ENCODE measurements at places on chromosomes 4 and X. TPM values are rescaled to one million over a fixed set of nuclear protein-coding genes. Genes with fewer than 3 reads are reported as not detected.

DNA sequence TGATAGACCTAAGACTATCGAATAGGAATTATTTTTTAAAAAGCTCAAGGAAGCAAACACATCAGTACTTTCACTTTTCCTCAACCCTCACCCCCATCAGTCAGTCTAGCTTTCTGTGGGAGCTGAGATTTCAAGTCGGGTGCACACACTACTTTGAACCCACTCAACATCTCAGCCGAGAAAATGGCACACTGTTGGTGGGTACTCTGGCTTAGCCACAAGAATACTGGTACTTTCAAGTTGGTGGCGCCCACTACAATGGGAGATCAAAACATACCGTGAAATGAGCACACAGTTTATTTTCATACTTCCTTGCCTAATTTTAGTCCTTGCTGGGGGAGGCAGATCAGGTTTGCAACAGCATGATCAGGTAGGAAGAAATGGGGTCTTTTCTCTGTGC, 10.2 kb downstream of the CD40LG start:
- no peaks in the 10 kb centered on the region for H3K27me3 ChIP-seq
- H3K4me1 ChIP-seq, result no peaks in the 10 kb centered on the region
- H3K4me3 ChIP-seq, result no peak overlapping the region

DNA sequence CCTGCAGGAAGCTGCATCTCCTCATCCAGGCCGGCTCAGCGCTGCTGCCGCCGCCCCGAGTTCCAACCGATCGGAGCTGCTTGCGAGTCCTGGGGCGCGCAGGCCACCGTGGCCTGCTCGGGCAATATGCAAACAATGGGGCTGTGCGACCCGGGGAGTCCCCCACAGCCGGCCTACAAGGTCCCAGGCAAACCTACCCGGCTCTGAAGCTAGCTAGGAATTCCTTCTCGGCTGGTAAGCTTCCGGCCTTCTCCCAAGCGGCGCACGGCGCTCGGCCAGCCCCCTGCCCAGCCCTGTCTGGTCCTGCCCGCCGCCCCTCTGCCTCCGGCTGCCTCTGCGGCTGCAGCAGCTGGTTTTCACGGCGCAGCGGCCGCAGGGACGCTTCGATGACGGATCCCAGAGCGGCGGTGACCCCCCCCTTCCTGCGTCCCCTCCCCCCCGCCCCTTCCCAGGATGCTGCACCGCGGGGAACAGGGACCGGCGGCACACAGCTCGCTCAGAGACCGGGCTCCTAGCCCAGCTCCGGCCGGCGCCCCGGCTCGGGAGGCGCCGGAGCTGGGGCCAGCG, 59.4 kb downstream of the TSC22D3 start:
- peaks cover 68% of the 10 kb centered on the region for H3K4me1 ChIP-seq
- no peaks in the 10 kb centered on the region for H3K27me3 ChIP-seq
- peak overlapping the region; percentile 88 for H3K27ac ChIP-seq
- no peaks in the 10 kb centered on the region for H3K36me3 ChIP-seq

GRCh38 chrX:70033348-70034051, 16.2 kb downstream of the AWAT2 start:
- no peaks in the 10 kb centered on the region for H3K4me1 ChIP-seq
- no peaks in the 10 kb centered on the region for H3K36me3 ChIP-seq
- no peaks in the 10 kb centered on the region for H3K27me3 ChIP-seq
- DNase-seq, result no peak

DNA sequence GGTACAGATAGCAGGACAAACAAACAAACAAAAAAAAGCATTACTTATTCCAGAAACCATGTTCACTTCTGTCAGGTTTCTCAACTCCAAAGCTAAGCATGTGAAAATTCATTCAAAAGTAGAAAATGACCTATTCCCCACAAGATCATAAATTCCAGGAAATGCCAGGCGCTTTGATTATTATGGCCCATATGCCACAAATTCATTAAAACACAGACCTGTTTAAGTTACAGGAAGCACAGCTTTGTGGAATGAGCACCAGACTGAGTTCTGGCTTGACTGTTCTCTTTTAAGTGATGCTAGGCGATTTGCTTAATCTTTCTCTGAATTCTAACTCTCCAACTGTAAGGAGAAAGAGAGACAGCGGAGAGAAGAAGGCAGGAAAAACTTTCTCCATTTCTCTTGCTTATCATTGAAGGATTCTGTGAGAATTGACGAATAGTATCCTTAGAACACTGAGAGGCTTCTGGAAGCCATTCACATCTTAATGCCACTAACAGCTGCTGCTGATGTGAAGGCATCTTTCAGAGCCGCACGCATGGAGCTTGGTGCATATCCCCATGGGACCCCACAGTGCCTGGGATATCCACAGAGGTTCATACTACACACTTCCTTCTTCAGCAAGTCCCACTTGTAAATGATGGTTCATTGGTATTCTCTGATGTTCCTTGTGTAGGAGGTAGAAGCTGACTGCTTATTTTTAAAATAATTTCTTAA, 138.0 kb downstream of the ZNF674 start:
- H3K4me3 ChIP-seq, result no peak overlapping the region
- DNase-seq, result no peak
- no peaks in the 10 kb centered on the region for H3K36me3 ChIP-seq

DNA sequence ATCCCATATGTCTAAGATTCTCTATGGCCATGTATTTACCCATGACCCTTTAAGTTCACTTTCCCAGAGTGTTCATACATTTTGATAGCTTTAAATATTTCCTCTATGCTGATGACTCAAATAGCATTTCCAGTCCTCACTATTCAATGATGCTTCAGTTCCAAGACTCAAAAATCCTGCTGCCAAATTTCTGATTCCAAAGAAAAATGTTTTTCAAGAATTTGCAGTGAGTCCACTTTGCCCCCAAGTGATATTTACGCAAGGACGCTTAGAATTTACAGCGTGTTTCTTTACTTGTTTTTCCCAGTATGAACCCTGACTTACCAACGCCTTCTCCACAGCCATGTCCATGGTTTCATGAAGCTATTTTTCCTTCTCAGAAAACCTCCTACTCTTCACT, 127.9 kb upstream of the PCDH18 start:
- no peaks in the 10 kb centered on the region for H3K27me3 ChIP-seq
- H3K27ac ChIP-seq, result no peak overlapping the region
- H3K36me3 ChIP-seq, result no peaks in the 10 kb centered on the region
- DNase-seq, result no peak

- no peaks in the 10 kb centered on the region for H3K36me3 ChIP-seq
- no peaks in the 10 kb centered on the region for H3K4me1 ChIP-seq
- DNase-seq, result no peak
- H3K27me3 ChIP-seq, result no peaks in the 10 kb centered on the region
- H3K27ac ChIP-seq, result no peak overlapping the region
- H3K4me3 ChIP-seq, result no peak overlapping the region
These were observed 155.7 kb upstream of the MAP3K15 start for GRCh38 chrX:19670854-19671620.

- peak; percentile 27 for DNase-seq
- H3K4me1 ChIP-seq, result peaks cover 19% of the 10 kb centered on the region
- peak overlapping the region; percentile 90 for H3K27ac ChIP-seq
These were observed 654 bp upstream of the STS start for GRCh38 chrX:7146703-7147412.

GRCh38 chr4:87974856-87975462, 555 bp upstream of the SPP1 start:
- peak; percentile 62 for DNase-seq
- H3K4me3 ChIP-seq, result no peak overlapping the region
- peaks cover 16% of the 10 kb centered on the region for H3K4me1 ChIP-seq
- H3K27ac ChIP-seq, result peak overlapping the region; percentile 46
- H3K27me3 ChIP-seq, result no peaks in the 10 kb centered on the region

- no peak overlapping the region for H3K27ac ChIP-seq
- H3K36me3 ChIP-seq, result no peaks in the 10 kb centered on the region
- no peaks in the 10 kb centered on the region for H3K4me1 ChIP-seq
- H3K27me3 ChIP-seq, result no peaks in the 10 kb centered on the region
- H3K4me3 ChIP-seq, result no peak overlapping the region
These were observed 27.3 kb upstream of the ACSL4 start for GRCh38 chrX:109760209-109760921.

DNA sequence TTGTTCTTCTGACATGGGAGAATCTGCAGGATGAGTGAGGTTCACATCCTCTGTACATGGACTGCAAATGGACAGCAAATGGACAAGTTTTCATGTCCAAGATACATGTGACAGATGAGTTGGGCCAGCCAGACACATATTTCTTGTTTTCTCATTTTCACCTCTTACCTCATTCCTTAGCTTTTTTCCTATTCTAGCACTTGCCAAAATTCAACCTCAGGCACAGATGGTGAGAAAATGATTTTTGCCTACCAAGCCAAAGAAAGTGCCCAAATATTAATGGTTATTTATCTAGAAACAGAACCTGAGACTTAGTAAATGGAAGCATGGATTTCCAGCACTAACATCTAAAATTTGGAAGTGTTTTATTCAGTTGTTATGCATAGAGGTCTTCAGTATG, 402.2 kb downstream of the AFF2 start:
- no peak overlapping the region for H3K27ac ChIP-seq
- H3K4me1 ChIP-seq, result no peaks in the 10 kb centered on the region
- no peak for DNase-seq
- no peaks in the 10 kb centered on the region for H3K27me3 ChIP-seq
- no peak overlapping the region for H3K4me3 ChIP-seq

DNA sequence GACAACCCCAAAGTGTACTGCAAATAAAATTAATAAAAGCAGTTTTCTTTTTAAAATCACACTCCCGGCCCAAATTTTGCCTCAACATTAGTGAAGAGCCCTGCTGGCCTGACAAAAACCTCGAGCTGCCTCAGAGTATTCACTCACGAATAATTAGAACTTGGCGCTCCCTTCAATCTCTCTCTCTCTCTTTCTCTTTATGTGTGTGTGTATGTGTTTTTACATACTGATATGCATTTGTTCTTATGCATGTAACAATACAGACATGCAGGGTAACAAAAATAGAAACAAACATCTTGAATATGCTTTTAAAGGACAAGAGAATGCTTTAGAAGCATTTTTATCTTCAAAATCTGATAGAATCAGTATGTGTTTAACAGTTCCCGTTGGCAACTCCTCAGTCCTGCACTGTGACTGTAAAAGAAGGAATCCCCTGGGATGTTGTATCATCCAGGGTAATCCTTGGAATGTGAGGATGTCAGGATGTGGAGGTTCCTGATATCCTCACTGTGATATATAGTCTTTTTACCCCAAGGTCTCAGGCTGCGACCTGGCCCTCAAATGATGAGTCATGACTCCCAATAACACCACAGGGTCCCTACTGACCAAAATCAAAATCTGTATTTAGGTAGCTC, 53.0 kb downstream of the PTCHD1 start:
- H3K27me3 ChIP-seq, result no peaks in the 10 kb centered on the region
- no peaks in the 10 kb centered on the region for H3K36me3 ChIP-seq
- no peak overlapping the region for H3K4me3 ChIP-seq
- DNase-seq, result no peak
- H3K4me1 ChIP-seq, result no peaks in the 10 kb centered on the region

DNA sequence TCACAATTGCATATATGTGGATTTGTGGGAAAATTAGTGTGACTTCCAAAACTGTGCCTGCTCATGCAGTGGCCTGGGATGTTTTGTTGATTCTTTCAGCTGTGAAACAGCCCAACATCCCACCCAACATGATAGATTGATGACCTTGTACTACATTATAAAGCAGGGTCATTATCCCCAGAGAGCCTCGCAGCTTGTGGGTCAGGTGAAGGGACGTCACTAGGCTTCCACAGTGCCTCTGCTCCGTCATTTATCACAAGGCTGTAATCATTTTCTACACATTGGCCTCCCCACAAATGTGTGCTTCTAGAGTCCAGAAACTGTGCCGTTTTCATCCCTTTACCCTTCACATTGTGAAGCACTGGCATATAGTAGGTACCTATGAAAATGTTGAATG, 31.6 kb downstream of the ALPK1 start:
- H3K36me3 ChIP-seq, result no peaks in the 10 kb centered on the region
- H3K4me3 ChIP-seq, result no peak overlapping the region
- no peaks in the 10 kb centered on the region for H3K27me3 ChIP-seq
- no peak overlapping the region for H3K27ac ChIP-seq

DNA sequence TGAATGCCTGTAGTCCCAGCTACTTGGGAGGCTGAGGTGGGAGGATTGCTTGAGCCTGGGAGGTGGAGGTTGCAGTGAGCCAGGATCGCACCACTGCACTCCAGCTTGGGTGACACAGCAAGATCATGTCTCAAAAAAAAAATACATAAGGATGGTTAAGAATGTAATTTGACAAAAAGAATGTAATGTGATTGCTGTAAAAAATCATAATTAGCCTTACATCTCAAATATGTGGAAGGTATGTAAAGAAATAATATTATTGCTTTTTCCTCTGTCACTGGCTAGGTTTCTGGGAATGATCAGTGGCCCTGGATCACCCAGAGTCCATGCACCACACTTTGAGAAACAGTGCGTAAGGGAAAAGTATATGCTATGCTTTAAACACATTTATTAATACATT, 106.1 kb upstream of the C1GALT1C1 start:
- DNase-seq, result no peak
- no peaks in the 10 kb centered on the region for H3K36me3 ChIP-seq
- no peak overlapping the region for H3K27ac ChIP-seq
- no peaks in the 10 kb centered on the region for H3K27me3 ChIP-seq
- H3K4me1 ChIP-seq, result no peaks in the 10 kb centered on the region

DNA sequence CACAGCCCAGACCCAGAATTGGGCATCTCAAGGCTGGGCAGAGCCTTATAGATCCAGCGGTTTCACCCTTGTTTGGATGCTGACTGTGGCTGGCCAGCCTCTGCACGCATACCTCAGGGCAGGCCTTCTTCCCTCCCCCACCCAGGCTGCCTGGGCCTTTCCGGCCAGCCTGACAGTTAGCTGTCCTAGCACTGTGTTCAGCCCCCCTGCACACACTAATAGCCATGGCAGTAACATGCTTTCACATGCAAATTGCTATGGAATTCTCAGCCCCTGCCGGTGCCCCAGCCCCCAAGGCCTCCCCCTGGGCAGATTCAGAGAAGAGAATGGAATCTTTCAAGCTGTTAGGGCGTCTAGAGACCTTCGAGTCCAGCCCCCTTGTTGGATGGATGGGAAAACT, 17.7 kb downstream of the EFNB1 start:
- DNase-seq, result no peak
- H3K27me3 ChIP-seq, result no peaks in the 10 kb centered on the region
- no peak overlapping the region for H3K27ac ChIP-seq
- peaks cover 12% of the 10 kb centered on the region for H3K4me1 ChIP-seq
- H3K4me3 ChIP-seq, result no peak overlapping the region

DNA sequence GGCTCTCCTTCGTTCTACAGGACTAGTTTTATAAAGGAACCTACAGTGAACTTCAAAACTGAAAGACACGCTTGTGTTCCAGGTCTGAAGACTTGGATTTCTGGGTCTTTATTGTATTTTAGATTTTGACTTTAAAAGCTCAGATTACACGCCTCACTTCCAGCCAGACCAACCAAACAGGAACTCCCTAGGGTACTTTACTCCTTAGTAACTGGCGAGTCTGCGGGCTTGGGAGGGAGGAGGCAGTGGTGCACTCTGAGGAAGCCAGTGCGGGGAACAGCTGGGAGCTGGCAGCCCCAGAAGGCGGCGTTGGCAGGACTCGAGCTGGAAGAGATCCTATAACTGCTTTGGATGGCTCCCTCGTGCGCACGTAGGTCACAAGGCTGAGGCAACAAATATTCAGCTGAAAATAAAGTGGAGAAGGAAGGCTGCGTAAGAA, 391 bp upstream of the PHKA1 start:
- H3K36me3 ChIP-seq, result no peaks in the 10 kb centered on the region
- peak overlapping the region; percentile 8 for H3K4me3 ChIP-seq
- H3K27ac ChIP-seq, result peak overlapping the region; percentile 75
- no peaks in the 10 kb centered on the region for H3K27me3 ChIP-seq
- H3K4me1 ChIP-seq, result no peaks in the 10 kb centered on the region

Gene MSN
- 50.8 TPM for total RNA-seq

Gene RHOH
- 7.9 TPM for total RNA-seq

Gene DCAF12L2
- not detected for total RNA-seq

Gene ZNF157
- not detected for total RNA-seq

Gene SHISA3
- not detected for total RNA-seq

Gene NXF2
- total RNA-seq, result not detected

Gene SPANXC
- total RNA-seq, result not detected

Gene GPR173
- 0.66 TPM for total RNA-seq

Gene SMIM14
- 24.4 TPM for total RNA-seq

Data from body of pancreas (tissue), 4 donors.